ENCODE measurements at places on chromosomes 1 and 21.

DNA sequence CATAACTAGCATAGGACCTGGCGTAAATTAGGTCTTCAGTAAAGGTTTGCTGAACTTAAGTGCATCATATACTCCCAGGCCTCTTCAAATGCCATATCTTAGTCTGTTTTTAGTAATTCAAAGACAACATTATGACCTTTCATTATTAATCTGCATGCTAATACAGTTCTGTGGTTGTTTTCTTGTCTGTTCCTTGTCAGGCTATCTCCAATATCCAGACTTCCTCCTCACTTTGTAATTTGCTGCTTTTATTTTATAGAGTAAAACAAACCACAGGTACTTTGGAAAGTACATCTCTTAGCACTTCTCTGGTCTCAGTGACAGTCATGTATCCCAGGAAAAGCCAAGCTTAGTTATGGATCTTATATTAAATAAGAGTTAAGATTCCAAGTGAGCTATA is 65.1 kb upstream of the BMP8A start:
- no peak for DNase-seq

GRCh38 chr1:94095744-94096469 is 25.0 kb downstream of the ABCA4 start:
- DNase-seq, result no peak

DNA sequence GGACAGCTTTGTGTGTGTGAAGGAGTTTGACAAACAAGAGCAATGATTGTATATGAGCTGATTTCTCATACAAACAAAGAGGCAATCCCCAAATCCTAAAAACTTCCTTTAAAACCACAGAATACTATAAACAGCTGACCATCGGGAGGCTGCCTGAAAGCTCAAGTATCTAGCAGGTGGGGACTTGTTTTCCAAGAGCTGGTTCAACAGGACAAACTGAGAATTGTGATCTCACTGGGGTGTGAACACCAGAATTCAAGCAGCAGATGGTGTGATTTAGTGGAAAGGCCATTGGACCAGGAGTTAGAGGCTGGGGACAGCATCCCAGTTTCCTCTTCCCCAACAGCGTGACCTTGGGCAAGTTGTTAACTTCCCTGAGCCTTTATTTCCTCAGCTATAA is 13.9 kb downstream of the LMX1A start:
- DNase-seq, result no peak

GRCh38 chr1:203607533-203607873 is 19.1 kb upstream of the ATP2B4 start:
- peak; percentile 38 for DNase-seq

DNA sequence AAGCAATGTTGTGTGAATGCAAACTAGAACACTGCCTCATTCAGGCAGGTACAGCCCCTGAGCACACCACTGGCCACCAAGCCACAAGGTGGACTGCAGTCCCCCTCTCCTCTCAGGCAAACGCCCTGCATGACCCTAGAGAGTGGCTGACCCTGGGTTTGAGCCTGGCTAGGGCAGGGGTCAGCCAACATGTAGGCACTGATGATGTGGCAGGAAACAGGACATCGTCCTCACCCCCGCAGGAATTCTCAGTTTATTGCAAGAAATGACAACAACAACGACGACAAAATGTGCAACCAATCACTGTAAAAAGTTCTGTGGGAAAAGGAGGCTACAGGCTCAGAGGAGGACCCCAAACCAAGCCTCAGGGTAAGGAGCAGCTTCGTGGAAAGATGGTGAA is 81.3 kb downstream of the OMA1 start:
- no peak for DNase-seq

GRCh38 chr1:2372551-2373490 is 18.5 kb downstream of the MORN1 start:
- no peak for DNase-seq

DNA sequence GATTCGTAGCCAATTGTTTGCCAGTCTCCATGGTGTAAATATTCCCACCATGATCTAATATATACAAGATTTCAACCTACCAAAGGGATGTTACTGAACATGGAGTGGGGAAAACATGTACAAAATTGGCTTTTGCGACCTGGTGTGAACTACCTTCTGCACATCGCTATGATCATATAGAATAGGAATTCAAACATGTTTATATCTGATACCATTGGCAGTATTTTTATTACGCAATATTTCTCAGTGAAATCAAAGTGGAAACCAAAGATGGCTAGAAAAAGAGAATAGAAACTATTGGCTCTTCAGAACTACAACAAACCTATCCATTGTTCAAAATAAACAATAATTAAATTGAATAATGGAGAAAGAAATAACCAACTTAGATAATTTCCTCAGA is 285.1 kb downstream of the TPR start:
- no peak for DNase-seq

- no peak for DNase-seq
Measured at GRCh38 chr1:41822866-41823265, 95.9 kb downstream of the HIVEP3 start.

- no peak for DNase-seq
Measured at GRCh38 chr21:43333298-43334062, 93.5 kb downstream of the SIK1 start.

DNA sequence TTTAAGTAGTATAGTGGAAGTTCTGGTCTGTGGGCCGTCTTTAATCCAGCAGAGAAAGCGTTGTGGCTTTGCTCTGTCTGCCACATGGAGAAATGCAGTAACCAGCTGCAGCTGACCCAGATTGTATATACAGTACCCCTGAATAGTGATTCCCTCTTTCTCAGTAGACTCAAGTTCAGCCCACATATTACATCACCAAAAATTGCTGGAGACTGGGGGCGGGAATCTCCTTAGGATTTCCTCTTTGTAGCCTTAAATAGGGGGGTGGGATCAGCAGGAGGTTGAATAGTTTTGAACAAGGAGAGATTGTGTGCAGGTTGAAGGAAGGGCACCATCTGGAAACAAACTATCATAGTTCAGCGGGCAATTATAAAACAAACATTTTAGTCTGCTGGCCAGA is at the start of gene ANGPTL1:
Gene ANGPTL1 (minus strand): TSS at position 134 of the 400 bp plus-strand sequence. CDS start 5,301 bp downstream, outside the sequence.
- DNase-seq, result no peak

DNA sequence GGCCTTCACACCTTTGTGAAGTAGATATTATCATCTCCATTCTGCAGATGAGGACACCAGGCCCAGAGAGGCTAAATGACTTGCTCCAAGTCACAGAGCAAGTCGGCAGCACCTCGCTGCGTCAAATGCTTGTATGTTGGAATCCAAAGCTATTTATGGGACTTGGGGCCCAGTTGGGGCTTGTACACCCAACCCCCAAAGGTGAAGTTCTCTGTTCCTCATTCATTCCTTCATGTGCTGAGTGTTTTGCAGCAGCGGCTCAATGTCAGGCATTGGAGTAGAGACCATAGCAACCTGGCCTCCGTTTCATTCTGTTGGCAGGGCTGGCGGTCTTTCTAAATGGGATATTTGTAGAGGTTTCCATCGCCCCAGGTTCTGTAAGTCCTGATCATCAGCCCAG is 113.4 kb upstream of the SLC25A33 start:
- DNase-seq, result no peak

GRCh38 chr1:245929224-245929623 is 577.9 kb downstream of the SMYD3 start:
- DNase-seq, result no peak

- no peak for DNase-seq
Measured at GRCh38 chr1:192485692-192486436, 89.7 kb upstream of the RGS1 start.

DNA sequence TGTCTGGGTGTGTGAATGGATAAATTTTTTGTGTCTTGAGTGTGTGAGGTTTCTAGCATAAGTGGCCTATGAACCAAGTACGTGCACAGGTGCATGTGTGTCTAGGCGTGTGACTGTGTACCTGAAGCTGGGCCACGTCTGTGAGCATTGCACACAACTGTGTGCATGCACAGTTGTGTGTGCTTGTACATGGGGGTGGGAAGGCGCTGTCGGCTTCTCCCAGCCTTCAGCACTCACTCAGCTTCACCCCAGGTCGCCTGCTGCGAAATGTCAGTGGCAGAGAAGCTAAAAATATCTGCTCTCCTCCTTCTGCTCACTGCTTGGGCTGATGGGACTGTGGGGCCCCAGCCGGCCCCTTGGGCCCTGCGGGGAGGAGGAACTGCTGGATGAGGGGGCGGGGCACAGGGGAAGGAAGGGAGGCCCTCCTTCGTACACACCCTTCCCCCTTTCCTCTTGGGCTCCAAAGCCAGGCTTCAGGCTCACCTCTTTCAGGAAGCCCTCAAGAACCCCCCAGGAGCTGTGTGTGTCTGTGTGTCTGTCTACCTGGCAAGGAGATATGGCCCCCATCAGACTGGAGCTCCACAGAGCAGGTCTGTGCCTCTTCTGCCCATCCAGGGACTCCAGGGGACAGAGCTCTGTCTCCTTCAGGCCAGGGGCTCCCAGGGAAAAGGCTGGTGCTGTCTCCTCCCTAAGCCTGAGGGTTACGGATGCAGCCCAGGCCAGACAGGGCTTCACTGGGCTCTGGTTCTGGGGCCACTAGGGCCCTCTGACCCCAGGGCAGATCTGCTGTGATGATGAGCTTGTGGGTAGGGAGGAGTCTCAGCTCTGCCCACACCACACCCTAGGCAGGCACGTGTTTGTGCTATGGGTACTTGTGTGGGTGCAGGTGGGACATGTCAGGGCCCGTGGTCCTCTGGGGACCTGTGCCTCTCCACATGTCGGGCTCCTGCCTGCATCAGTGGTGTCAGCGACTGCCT is 35.6 kb upstream of the WASF2 start:
- peak; percentile 73 for DNase-seq

GRCh38 chr1:243217349-243217748 is 37.7 kb downstream of the CEP170 start:
- DNase-seq, result no peak

- no peak for DNase-seq
Measured at GRCh38 chr1:103516693-103517092, 8.8 kb upstream of the RNPC3 start.

DNA sequence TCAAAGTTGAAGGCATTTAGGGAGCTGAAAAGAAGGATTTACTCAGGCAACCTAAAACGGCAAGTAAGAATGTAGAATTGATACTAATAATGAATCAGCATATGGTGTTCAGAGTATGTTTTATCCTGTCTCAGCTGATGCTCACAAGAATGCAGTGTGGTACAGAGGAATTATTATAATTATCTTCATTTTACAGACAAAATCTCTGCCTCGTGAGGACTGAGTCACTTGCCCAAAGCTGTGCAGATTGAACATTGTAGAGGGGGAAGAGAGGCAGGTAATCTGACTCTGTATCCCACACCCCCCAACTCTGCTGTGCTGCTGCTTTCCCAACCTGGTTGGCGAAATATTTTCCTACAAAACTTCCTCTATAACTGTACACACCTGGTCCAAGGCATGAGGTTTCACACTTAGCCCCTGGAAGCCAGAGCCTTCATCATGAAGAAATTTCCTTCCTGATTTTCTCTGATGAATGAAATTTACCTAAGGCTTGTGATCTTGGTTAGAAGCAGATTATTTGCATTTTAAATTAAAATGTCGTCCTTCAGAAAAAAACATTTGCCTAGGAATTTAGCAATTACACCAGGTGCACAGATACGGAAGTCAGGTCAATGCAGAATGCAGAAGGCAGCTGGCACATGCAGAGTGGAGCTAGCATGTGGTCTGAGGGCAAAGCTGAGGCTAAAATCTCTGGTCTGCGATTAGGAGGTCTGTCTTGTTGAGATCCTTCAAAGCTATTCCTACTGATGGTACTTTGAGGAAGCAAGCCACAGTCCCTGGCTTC is 52.8 kb downstream of the DPT start:
- no peak for DNase-seq

DNA sequence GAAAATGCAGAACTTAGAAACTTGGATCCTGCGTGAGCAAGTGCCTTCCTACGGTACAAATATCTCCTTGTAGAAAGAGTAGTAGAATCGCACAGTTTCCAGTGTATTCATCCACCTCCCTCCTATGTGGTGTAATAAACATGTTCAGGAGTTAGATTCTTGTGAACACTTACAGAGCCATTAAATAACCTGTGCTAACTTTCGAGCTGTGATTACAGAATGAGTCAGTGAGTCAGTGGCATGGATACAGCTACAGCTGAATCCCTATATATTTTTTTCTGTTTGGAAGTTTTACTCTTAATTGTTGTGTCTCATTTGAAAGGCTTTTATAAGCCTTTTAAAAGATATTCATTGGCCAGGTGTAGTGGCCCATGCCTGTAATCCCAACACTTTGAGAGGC is 148.7 kb downstream of the EDEM3 start:
- no peak for DNase-seq

- DNase-seq, result no peak
Measured at GRCh38 chr1:61090546-61091202, 8.3 kb downstream of the NFIA start.

GRCh38 chr1:5728663-5729355 is 263.4 kb downstream of the NPHP4 start:
- DNase-seq, result no peak

- no peak for DNase-seq
Measured at GRCh38 chr1:200741551-200742207, 3.0 kb downstream of the CAMSAP2 start.

GRCh38 chr1:37764888-37765441 is at the start of gene EPHA10:
TSS of gene EPHA10 (minus strand) at chr1:37765120. CDS start at chr1:37765066, 54 bp downstream.
- no peak for DNase-seq

DNA sequence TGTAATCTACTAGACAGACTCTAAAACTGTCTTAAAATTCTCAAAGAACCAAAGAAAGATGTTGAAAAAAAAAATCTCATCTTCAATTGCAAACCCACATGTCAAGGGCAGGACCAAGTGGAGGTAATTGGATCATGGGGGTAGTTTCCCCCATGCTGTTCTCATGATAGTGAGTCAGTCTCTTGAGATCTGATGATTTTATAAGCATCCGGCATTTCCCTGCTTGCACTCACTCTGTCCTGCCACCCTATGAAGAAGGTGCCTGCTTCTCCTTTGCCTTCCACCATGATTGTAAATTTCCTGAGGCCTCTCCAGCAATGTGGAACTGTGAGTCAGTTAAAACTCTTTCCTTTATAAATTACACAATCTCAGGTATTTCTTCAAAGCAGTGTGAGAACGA is 257.0 kb downstream of the HHIPL2 start:
- DNase-seq, result no peak

- no peak for DNase-seq
Measured at GRCh38 chr21:44695641-44696040, 1.3 kb upstream of the KRTAP10-12 start.

- peak; percentile 11 for DNase-seq
Measured at GRCh38 chr1:151806170-151806569, 951 bp upstream of the LINGO4 start.

- no peak for DNase-seq
Measured at GRCh38 chr1:11984576-11984975, 4.3 kb downstream of the MFN2 start.

- DNase-seq, result no peak
Measured at GRCh38 chr1:114154963-114155322, 1.3 kb upstream of the SYT6 start.
